ENCODE measurements at places on chromosomes 5 and 9.

GRCh38 chr9:98067184-98067583 is 10.7 kb downstream of the NANS start:
- DNase-seq: no peak

- no peak for DNase-seq
Measured at GRCh38 chr9:109115931-109116526, 3.7 kb downstream of the TMEM245 start.

DNA sequence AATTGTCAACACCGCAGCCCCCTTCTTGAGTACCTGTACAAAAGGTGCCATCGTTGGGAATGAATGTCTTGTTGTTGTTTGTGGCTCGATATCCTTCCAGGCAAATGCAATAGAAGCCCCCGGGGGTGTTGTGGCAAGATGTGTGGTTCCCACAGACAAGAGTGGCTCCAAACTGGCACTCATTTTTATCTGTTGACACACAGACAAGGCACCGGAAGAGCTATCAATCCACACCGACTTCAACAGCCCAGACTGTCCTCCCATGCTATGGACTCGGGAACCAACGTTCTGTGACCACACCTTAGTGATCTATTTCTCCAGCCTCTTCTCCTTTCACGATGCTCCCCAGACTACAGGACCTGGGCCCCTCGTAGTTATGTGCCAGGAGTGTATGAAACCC is 25.9 kb downstream of the SUSD1 start:
- DNase-seq: no peak

DNA sequence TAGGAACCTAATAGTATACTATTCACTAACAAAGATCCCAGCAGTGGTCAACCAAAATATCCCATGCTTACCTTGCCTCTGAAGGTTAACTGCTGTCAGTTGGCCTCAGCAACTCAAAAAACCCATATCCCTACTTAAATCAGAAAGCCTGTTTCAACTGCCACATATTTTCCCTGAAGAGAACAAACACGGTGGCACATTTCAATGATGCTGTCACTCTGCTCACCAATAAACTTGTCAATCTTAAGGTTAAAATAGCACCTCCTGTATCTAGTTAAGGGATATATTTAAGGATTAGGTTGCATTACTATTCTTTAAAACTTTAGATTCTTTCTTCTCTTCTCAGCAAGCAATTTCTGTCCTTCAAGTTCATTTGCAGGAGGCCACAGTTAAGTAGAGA is 986.9 kb downstream of the CDH18 start:
- DNase-seq: no peak

GRCh38 chr5:40308867-40309266 is 370.8 kb upstream of the PTGER4 start:
- DNase-seq: no peak

- no peak for DNase-seq
Measured at GRCh38 chr5:56751572-56752313, 63.6 kb upstream of the MAP3K1 start.

GRCh38 chr5:95730011-95730700 is 980 bp upstream of the RHOBTB3 start:
- DNase-seq: no peak

DNA sequence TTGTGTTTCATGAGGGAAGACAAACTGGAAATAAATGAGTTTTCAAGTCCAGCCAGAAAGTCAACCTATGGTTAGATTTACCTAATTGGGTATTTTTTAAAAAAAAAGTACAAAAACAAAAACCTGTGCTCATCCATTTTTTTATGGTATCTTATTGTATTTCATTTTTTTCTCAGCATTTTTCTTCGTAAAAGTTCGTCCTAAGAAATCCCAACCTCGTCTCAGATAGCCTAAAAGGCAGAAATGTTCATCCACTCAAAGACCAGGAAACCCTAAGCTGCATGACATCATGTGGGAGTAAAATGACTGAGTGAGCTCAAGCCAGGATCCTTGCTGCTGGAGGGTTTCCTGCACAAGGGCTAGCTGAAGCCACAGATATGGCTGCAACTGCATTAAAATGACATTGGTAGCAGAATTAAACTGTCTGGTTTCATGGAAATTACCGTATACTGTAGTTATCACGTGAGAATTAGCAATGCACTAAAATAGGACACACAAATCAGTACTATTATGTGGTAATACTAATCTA is 70.4 kb downstream of the NFIB start:
- DNase-seq: no peak

DNA sequence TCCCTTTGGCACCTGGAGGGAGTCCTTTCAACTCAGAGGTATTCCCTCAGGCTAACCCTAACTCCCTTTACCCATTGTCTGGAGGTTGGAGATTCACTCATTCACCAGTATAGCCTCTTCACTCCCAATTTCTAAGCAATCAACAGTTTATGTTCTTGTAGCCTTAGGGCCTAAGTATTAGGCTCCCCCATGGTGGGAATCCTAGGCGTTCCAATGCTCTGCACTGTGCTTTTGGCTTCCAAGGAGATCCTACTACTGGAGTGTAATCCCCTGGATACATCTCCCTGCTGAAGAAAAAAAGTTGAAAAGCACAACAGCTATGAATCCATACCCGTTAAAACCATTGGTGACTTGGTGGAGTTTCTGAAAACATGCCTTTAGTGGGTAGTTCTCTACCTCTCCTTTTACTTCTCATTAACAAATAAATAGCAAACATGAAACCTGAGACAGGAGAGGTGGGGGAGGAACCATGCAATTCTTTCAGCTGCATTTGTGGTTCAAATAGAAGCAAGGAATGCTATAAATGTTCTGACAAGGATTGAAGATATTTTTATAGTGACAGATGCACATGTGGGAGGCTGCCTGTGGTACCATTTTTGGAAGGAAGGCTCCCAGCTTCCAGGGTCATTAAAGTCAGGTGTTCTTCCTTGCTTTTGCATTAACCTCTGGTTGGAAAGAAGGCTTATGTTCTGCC is 397.1 kb downstream of the DMAC1 start:
- no peak for DNase-seq

GRCh38 chr9:131051592-131052517 is 42.9 kb downstream of the LAMC3 start:
- no peak for DNase-seq

- no peak for DNase-seq
Measured at GRCh38 chr9:68781928-68782327, 76.9 kb downstream of the PIP5K1B start.

DNA sequence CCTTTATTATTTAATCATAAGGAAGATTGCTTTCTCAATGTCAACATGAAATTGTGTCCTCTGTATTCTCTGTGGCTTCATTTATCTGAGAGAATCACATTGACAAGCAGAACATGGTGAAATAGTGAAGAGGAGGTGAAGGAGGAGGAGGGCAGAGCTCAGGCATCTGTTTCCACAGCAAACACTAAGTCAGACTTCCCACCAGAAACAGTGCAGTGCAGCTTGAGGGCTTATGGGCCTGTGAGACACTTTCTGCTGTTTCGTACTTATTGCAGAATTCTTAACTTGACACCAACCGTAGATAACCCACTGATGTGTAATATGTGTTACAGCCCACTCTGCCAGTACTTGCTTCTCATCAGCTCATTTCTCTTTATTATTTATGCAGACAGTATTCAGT is 386.3 kb downstream of the DIRAS2 start:
- DNase-seq: no peak

GRCh38 chr9:4831944-4832343 is 39.2 kb downstream of the RCL1 start:
- no peak for DNase-seq

DNA sequence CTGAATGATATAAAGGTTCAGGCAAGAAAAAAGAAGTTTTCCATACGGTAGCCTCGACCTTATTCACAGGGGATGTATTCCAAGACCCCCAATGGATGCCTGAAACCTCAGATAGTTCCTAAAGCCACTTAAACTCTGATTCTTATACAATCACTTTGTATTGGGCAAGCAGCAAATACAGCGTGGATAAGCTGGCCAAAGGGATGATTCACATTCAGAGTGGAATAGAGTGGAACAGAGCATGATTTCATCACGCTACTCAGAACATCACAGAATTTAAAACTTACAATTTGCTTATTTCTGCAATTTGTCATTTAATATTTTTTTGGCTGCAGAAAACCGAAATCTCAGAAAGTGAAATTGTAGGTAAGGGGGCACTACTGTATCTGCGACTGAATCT is 40.5 kb upstream of the CDH18 start:
- DNase-seq: no peak

- no peak for DNase-seq
Measured at GRCh38 chr5:113240951-113241726, 193.7 kb downstream of the TSSK1B start.

GRCh38 chr9:17063535-17064135 is 71.2 kb upstream of the CNTLN start:
- no peak for DNase-seq

- DNase-seq: no peak
Measured at GRCh38 chr9:133401588-133401987, 16.2 kb downstream of the REXO4 start.

- DNase-seq: no peak
Measured at GRCh38 chr5:133679534-133679933, 67.2 kb upstream of the FSTL4 start.

DNA sequence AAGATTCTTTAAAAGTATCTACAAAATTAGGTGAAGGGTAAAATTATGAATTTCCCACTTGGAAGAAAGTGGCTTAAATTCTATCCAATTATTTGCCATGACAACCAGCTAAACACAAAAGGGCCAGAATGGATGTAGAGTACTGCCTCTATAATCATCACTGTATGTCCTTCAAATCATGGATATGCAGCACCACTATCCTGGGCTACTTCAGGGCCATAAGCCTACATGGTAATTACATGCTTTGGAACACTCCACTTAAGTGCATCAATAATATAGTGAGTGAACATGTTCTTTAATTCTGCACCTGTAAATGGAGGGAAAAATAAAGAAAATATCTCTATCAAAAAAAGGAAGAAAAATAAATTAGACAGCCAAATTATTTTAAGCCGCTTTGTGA is 575.2 kb downstream of the ISL1 start:
- no peak for DNase-seq

DNA sequence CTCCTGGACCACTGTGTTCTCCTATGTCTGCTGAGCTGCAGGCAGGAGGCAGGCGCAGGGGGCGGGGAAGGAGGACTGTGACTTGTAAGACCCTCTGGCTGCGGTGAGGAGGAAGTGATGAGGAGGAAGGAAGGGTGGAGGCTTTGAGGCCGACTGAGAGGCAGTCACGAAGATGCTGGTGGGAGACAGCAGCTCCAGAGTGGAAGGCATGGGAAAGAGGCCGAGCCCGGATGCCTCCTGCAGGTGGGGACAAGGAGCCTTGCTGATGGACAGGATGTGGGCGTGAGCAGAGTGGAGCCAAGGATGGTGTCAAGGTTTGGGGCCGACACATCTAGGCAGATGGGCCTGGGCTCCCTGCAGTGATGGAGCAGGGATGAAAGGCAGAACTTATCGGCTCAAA is 74.3 kb upstream of the ICE1 start:
- no peak for DNase-seq

DNA sequence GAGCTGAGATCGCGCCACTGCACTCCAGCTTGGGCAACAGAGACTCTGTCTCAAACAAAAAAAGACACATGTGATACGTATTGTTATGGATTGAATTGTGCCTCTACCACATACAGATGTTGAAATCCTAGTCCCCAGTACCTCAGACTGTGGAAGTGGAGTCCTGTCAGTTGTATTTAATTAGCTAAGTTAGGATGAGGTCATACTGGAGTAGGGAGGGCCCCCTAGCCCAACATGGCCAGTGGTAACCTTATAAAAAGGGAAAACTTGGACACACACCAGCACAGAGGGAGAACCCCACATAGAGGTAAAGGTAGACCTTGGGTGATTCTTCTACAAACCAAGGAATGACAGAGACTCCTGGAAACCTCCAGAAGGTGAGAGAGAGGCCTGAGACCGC is 119.8 kb downstream of the GADD45G start:
- no peak for DNase-seq

DNA sequence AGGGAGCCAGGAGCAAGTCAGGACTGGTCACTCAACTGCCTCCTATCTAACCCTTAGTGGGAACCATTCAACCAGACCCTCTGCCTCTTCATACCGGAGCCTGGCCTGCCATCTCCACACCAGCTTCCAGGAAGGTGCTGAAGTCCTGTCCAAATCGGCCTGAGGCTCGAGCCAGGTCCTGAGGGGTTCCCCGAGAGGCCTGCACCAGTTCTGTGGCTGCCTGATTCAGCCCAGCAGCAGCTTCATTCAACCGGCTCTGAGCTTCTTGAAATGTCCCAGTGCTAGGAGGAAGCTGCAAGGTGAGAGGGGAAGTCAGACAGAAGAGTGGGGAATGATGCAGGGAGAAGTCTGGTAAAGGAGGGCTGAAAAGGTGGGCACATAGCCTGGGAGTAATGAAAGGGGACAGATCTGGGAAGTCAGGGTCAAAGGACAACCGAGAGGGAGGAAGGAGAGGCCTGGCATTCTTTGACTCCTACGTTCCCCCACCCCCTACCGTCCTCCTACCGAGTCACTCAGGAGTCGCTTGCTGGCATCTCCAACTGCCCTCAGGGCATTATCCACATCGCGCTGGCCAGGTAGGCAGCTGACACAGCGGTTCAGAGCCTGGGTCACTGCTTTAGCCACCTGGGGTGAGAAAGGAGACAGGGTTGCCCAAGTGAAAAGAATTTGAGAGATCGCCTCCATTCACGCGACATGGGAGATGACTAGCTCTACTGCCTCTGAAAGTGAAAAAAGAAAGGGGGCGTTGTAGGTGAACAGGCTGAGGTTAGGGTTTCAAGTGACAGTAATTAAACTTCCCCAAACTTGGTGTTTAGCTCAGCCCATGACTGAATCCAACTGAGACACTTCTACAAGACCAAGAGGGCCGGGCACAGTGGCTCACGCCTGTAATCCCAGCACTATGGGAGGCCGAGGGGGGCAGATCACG is 20.2 kb downstream of the TLN1 start:
- DNase-seq: no peak

DNA sequence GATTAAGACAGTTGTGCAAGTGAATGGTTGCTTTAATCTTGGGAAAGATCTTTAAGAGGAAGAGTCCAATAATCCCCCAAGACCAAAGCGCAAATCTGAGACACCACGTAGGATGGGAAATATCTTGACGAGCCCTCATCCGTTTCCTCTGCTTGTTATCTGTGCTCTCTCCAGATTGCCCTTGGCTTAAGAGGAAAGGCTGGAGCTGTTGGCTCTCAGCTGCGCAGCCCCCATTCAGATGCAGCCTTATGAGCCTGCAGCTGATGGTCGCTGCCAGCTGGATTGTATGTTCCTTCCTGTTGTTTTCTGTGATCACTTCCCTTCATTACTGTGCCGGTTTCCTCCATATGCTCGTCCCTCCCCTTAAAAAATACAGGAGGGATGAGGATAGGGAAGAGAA is 47.7 kb downstream of the PWWP2A start:
- no peak for DNase-seq

DNA sequence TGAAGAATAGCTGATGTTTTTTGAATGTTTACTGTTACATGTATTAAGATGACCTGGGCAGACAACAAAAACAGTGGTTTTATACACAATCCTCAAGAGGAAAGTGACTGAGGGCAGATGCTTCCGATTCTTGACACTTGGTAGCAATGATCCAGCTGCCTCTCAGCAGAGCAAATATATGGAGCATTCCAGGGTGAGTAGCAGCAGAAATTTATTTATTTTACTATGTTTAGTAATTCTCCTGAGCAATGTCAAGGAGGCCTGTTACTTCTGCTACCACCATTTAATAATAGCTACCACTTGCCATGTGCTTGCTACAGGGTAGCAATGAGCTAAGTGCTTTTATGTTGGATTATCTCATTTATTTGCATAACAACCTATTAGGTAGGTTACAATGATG is 69.1 kb upstream of the NR3C1 start:
- DNase-seq: no peak

Measured in stimulated activated CD8-positive, alpha-beta memory T cell treated with anti-CD3 and anti-CD28 coated beads, Interleukin-7, amount 100 ng/mL, for 1 hour (primary cell).